ENCODE measurements at places on chromosomes 12 and 14. TPM values are rescaled to one million over a fixed set of nuclear protein-coding genes. Genes with fewer than 3 reads are reported as not detected.

SIX6 gene
- total RNA-seq = 0.07 TPM

KRT83 gene
- not detected for total RNA-seq

GRCh38 chr12:45338272-45338671 lies 122.4 kb downstream of the ANO6 start:
- no peak for DNase-seq

GRCh38 chr14:95143808-95144620 lies 13.3 kb downstream of the DICER1 start:
- no peak for DNase-seq

GRCh38 chr14:20743556-20743955 lies 2.1 kb upstream of the EDDM3A start:
- no peak for DNase-seq

GRCh38 chr12:96892104-96892503 lies 15.0 kb upstream of the NEDD1 start:
- DNase-seq = no peak

- no peak for DNase-seq
Measured at GRCh38 chr12:128120035-128120434, 146.9 kb upstream of the TMEM132C start.

Data from WTC11 (cell line).